ENCODE measurements at places on chromosomes 1 and 21.
A peak's percentile ranks its signal among the peaks of the same experiment; 100 is the strongest.

DNA sequence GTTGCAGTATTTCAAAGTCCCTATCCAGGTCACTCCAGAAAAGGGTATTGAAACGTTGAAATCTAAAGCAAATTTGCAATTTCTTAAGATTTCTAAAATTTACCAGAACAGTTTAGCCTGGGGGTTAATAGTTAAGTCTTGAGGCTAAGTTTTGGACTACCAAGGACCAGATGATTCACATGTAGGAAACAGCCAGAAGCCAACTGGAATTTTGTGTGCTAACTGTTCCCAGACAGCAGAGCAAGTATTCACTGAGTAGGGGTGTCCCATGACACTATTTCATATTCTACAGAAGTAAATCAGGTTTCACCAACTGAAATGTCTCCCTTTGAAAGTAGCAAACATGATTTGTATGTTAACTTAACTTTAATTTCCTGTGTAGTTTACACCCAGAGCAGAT, 11.5 kb upstream of the C1orf105 start:
- no peak for DNase-seq

- DNase-seq = no peak
These were observed 22.5 kb upstream of the KHDRBS1 start for GRCh38 chr1:31991182-31991581.

GRCh38 chr1:14571810-14572767, 26.4 kb upstream of the KAZN start:
- no peak for DNase-seq

- no peak for DNase-seq
These were observed 9.8 kb downstream of the XPR1 start for GRCh38 chr1:180641662-180642061.

GRCh38 chr1:230274254-230274653, 151.9 kb downstream of the PGBD5 start:
- DNase-seq = no peak

GRCh38 chr1:33347650-33347992, 26.7 kb upstream of the A3GALT2 start:
- no peak for DNase-seq

DNA sequence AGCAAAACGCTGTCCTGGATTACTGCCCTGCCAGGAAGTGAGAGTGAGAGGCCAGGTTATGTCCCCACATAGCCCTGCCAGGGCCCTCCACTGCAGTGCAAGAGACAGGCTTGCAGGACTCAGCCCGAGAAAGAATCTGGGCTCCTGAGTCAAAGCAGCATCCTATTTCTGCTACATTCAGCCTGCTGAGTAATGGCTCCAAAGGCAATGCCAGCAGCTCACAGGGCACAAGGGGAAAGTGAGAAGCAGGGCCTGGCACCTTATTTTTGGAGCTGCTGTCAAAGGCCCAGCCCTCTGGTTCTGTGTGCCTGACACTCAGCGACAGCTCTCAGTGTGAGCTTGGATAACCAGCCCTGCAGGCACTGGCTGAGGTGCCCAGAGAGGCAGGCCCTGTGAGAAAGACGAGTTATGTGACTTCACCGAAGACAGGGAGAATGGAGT, 83.9 kb downstream of the DTL start:
- DNase-seq = no peak

DNA sequence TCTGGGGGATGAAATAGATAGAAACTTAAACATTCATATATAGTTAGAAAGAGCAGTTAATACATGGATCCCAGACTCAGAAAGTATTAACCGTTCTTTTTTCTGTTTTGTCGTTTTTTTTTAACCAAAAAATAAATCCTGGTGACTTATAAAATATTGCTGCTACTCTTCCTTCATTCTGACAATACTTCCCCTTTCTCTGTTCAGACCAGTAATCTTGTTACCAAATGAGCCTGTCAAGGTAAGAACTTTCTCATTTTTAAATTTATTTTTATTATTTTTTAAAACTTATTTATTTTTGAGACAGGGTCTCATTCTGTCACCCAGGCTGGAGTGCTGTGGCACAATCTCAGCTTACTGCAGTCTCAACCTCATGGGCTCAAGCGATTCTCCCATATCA, 13.7 kb downstream of the PTPN22 start:
- DNase-seq = no peak

DNA sequence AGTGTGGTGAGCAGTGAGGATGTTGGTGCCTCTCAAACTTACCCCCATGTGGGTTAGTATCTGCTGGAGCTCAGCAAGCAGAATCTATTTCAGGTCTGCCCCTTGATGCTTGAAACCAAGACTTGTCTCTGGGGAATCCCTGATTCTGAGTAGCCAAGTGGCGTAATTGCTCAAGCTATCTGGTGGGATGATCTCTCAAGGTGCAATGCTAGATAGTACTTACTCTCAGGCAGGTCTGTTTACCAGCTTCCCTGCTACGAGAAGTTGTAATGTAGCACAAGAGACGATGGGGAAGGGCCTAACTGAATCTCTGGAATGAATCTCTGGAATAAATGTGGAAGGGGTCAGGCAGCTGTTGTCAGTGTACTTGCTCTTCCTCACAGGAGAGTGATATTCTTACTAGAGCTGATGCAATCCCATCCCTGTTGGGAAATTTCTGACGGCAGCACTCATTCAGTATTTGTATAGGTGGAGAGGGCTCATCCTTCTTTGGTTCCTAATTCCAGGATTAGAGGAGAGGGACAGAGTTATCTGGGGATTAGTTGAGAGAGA, 65.4 kb downstream of the MACF1 start:
- no peak for DNase-seq

DNA sequence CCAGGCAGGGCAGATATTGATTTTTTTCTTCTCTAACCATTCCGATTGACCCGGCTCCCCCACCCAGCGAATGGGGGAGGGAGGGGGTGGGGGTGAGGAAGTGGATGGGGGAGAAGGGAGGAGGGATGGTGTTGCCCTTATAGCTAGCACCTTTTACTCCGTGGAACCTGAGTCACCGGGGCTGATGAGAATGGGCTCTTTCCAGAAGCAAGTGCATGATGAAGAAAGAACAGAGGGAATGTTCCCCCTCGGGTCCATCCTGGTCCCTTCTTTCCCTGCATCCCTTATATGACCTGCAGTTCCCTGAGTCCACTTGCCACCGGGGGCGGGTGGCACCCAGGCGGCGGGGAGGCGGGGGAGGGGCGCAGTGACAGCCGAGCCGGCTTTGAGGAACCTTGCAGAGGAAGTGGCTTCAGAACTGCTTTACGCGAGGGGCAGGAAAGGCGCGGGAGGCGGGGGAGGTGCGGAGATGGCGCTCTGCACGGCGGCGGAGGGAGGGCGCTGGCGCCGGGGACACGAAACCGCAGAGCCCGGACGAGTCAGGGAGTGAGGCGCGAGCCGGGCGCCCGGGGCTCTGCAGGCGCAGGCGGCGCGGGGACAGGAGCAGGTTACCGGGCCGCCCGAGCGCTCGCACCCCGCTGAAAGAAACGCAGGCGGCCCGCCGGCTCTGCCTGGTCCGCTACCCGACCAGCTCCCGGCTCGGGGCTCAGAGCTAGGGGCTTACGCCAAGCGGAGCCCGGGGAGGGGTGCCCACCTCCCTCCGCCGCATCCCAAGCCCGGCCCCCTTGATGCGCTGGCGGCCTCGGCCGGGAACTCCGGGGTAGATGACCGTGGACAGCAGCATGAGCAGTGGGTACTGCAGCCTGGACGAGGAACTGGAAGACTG, 49.7 kb downstream of the RASSF5 start:
- peak; percentile 89 for DNase-seq

GRCh38 chr1:241749041-241749944, 97.2 kb downstream of the WDR64 start:
- no peak for DNase-seq

GRCh38 chr1:245310571-245311531, 156.1 kb downstream of the KIF26B start:
- peak; percentile 14 for DNase-seq

Measured in CD4-positive, alpha-beta T cell treated with Interleukin-17A for 1 hour (primary cell).